Right ventricle myocardium inferior (tissue), 1 donor: ENCODE measurements at places on chromosomes 1 and 21. TPM values are rescaled to one million over a fixed set of nuclear protein-coding genes. Genes with fewer than 3 reads are reported as not detected.

ERVH48-1 gene
- total RNA-seq, result not detected

SLC16A4 gene
- total RNA-seq, result 2.6 TPM

ZNF593OS gene
- not detected for total RNA-seq

PRR9 gene
- not detected for total RNA-seq

CYP4A22 gene
- total RNA-seq, result not detected

CD164L2 gene
- not detected for total RNA-seq

NBPF10 gene
- total RNA-seq, result 0.62 TPM

SDC3 gene
- 28.5 TPM for total RNA-seq

ARHGEF16 gene
- 1.4 TPM for total RNA-seq

TIE1 gene
- 22.2 TPM for total RNA-seq

OLIG1 gene
- total RNA-seq, result 0.89 TPM

DFFB gene
- 3.3 TPM for total RNA-seq

SLC35A3 gene
- total RNA-seq, result 9.5 TPM

ADAM30 gene
- not detected for total RNA-seq

HFM1 gene
- 1.6 TPM for total RNA-seq

PLK3 gene
- 6.4 TPM for total RNA-seq

GRCh38 chr1:76640092-76640491, 227.2 kb upstream of the ST6GALNAC5 start:
- no peak for DNase-seq

DNA sequence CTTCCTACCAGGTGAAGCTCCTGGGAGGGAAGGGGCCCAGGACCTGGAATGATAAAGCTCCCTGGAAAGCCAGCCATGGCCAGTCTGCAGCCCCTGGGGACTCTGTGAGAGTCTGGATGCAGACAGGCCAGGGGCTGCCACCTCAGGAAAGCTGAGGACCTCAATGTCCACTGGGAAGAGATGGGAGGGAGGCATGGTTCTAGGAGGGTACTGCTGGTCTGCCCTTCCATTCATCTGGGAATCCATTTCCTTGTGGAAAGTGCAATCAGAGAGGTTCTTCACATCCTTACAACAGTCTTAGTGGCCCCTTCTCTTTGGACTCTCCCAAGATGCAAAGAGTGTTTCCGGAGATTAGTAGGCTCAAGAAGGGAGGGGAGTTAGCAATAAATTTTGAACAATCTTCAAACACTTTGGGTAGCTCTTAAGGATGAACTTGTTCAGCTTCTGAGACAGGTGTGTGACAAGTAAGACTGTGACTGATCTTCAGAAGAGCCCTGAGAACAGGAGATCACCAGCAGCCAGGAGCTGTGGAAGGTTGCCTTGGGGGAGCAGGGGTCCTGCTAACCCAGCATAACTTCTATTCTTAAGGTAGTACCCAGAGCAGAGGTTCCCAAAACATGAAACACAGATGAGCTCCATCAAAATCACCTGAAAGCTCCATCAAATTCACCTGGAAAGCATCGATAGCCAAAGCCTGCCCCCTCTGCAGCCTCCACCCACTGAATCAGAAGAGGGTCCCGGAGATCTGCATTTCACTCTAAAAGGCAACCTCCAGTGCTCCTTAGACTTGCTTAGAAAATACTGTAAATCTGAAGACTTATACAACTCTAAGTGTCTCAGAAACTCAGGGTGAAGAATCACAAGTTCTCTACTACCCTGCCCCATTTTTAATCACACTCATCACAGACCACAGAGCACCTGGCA, 616 bp upstream of the LAX1 start:
- DNase-seq, result no peak

DNA sequence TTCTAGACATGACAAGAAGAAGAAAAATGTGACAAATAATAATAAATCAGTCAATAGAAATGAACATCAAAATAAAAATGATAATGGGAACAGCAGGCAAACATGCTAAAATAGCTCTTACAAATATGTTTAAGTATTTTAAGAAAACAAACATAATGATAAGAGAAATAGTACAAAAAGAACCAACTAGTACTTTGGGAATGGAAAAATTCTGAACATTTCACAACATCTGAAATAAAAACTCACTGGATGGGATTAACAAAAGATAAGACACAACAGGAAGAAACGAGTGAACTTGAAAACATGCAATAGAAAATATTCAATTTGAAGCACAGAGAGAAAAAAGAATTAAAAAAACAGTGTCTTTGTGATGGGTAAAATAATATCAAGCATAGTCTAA, 115.2 kb upstream of the TSPAN2 start:
- no peak for DNase-seq

GRCh38 chr1:214280386-214281020, 456 bp upstream of the SMYD2 start:
- peak; percentile 74 for DNase-seq

DNA sequence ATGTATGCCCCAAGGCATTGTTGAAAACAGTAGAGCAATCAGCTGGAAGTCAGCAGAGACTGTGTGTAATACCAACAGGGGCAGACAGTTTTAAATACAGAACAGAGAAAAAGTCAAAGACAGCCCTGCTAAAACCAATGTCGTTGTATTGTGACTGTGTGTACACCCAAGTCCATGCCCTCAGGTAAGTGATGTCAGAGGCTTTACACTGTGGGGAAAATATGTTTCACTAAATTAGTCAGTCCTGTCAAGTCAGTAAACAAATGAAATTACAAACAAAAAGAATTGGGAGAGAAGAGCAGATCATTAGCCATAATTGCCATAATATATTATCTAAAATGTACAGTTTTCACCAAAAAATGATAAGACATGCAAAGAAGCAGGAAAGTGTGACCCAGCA, 2.4 kb upstream of the CYP2J2 start:
- no peak for DNase-seq

GRCh38 chr1:216186141-216186540, 237.1 kb downstream of the USH2A start:
- no peak for DNase-seq

DNA sequence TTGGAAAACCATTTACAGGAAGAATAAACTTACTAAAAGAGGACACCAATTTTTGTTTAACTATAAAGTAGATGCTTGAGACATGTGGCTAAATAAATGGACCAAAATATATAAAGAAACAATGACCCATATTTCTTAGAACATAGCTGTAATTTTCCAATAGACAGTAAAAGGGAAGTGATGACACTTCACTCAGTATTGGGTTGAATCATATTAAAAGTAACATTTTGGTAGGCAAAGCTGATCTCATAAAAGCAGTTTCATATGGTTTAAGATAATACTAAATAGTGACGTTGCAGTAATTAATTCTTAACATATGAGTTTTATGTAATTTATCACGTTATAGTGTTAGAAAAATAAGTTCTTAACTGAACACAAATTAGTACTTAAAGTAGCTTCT, 308.9 kb upstream of the RUNX1 start:
- no peak for DNase-seq

- DNase-seq, result no peak
Observed at GRCh38 chr1:169271098-169271497, 96.5 kb downstream of the NME7 start.

DNA sequence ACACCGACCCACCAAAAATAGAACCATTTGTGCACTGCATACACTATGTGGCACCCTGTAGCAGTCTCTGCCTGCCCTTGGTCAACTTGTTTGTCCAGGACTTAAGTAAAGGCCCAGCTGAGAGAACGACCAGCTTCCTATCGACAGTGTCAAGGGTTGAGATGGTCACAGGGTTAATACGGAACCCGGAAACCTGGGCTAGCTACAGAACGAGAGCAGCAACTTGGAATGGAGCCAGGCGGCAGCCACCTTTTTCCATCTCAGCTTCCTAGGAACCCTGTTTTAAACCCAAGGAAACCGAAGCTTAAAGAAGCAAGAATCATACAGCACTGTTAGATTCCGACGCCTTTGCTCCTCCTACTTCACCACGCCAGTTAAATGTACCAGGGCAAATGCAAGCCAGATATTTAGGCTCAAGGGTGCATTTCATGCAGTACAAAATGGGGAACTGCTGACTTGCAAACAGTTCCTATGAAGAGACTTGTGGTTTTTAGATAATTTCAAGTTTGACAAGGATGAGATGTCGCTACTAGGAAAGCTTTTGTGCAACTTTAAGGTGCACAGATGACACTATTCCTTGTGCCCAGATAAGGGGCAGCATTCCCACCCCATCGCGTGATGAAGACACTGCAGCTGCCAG, 35.5 kb downstream of the SLC66A1 start:
- peak; percentile 25 for DNase-seq

DNA sequence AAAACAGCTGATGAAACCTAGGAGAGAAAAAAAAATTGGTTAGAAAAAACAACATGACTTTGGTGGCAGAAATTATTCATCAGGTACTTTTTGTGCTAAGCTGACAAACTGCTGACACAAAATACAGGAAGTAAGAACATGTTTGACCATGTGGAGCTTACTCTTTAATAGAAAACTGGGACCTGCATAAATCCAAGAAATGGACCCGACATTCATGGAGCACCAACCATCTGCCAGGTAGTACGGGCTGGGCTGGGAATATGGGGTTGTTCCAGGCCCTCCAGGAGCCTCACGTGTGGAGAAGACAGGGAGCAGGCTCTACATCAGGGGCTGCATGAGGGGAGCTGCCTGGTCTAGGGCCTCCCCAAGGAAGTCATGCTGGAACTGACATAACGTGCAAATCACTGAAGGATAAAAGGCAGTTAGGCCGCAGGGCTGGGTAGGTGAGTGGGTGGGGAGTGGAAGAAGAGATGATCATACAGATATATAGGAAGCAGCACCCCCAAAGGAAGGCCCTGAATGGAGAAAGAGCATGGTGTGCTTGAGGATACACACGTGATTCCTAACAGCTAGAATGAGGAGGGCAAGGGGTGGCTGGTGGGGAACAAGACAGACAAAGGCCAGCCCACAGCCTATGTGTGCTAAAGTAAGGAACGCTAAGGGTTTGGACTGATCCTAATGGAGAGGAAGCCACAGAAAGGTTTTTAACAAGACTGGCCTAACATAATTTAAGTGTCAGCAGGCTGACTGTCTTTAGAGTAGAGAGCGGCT, 26.1 kb downstream of the CD58 start:
- DNase-seq, result no peak

DNA sequence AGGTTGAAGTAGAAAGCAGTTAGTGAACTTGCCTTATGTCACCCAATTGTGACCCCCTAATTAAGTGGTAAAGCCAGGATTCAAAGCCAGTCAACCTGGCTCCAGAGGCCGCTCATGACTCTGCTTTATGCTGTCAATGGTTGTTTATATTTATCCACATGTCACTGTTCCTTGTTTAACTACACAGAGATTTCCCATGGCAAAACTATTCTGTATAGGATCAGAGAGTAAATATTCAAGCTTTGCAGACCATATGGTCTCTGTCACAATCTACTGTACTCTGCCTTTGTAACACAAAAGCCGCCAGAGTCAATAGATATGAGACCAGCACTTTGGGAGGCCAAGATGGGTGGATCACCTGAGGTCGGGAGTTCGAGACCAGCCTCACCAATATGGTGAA, 371.7 kb upstream of the PTBP2 start:
- DNase-seq, result no peak

DNA sequence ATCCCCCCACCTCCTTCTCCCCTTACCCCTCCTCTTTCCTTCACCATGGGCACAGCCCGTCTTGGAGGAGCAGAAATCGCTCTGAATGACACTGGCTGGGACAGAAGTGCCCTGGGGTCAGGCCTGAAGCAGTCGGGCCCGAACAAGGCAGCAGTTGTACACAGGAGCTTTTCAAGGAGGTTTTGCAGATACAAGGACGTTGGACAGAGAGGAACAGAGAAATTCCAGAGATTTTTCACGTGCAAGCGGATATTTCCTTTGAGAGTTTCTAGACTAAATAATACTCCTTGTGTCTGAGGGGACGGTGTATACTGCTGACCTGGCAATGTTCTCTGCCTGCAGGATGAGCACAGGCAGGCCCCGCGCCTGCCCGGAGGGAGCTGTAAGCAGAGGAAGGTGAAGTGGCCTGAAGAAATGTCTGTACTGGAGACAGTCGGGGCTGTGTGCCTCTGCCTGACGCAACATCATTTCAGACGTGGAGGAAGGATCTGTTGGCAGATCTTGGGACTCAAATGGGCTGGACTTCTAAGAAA, 95.3 kb upstream of the SLC25A33 start:
- no peak for DNase-seq

DNA sequence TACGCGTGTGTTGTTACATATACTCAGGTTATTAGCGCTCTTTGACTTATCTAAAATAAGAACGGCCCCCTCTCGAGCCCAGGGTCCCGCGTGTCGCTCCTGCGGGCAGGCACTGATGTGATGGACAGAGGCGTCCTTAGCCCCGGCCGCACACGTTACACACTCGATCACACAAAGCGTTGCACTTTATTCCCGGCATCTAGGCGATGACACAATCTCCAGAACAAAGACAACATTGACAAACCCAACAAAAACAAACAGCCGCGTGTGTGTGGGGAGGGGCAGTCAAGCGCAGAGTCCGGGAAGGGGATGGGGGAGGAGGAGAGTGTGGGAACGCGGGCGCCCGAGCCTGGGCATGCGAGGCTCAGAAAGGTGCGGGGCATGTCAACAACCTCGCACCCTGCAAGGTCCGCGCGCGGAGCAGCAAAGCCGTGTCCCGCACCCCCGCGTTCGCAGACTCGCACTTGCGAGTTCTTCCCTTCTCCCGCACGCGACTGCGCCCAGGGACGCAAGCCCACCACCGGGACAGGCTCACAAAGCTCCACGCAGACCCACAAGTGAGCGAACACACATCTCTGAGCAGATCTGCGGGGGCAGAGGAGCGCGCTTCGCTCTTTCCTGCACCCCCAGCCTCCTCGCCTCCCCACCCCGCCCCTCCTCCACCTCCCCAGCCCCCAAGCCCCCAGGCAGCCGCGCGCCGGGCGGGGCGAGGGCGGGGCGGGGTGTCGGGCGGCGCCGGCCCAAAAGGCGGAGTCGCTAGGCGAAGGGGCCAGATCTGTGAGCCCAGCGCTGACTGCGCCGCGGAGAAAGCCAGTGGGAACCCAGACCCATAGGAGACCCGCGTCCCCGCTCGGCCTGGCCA, at the start of gene EFNA1:
TSS of gene EFNA1 (plus strand) at position 772 of the 862 bp plus-strand sequence. CDS start 102 bp downstream, outside the sequence.
- DNase-seq, result peak; percentile 82

DNA sequence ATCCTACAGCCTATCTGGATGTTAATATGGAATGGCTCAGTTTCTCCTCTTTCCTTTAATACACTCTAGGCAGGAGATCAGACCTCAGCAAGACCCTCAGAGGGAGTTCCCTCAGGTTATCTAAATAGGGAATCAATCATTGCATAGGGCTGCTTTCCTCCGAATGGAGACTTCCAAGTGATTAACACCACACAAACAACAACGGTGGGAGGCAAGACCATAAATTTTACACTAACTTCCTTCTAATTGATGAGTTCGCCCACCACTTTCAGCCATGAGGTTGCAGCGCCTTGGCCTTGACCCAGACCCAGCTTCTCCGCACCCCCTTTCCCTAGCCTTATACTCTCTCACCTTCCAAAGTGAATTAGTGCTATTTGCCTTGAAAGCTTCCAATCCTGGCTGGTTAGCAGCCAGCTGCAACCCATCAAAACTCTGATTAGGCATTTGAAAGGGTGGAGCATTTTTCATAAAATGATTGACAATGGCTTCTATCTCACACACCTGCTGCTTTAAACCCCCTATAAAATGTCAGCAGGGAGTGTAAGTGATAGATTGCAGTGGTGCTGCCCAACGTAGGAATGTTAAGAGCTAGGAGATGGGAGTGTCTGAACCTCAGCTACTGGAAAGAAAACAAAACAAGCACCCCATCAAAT, 534.9 kb upstream of the USP24 start:
- no peak for DNase-seq
